ENCODE measurements at places on chromosomes 11 and 22.

DNA sequence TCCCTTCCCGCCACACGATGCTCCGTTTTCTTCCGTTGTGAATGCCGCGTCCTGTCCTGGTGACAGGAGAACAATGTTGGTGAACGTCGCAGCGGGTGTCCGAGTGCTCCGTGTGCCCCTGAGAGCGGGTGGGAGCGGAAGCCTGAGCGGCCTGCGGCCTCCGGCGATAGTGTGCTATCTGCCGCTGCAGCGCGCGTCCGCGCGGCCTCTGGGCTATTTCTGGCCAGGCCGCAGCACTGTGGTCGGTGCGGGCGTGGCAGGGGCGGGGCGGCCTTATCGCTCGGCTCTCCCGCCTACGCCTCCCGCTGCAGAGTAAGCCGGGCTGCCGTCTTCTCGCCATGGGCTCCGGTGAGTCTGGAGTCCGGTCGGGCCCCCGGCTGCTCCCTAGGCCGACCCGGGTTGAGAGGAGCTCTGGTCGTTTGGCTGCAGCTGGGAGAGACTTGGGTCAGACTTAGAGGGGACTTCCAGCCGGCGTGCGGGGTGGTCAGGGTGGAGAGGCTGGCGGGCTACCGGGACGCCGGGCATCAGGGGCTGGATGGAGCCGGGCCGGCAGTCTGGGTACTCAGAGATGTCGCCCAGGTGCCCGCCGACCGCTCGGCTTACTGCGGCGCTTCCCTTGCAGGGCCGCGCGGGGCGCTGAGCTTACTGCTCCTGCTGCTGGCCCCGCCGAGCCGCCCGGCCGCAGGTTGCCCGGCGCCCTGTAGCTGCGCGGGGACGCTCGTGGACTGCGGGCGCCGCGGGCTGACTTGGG is at the start of gene GP1BB:
Gene GP1BB, plus strand, starts transcription at position 308 of the 751 bp plus-strand sequence. Its CDS starts 31 bp downstream, at position 339.
- peak; percentile 18 for DNase-seq

- no peak for DNase-seq
Measured at GRCh38 chr22:47802421-47802820, 1040.0 kb downstream of the TBC1D22A start.

DNA sequence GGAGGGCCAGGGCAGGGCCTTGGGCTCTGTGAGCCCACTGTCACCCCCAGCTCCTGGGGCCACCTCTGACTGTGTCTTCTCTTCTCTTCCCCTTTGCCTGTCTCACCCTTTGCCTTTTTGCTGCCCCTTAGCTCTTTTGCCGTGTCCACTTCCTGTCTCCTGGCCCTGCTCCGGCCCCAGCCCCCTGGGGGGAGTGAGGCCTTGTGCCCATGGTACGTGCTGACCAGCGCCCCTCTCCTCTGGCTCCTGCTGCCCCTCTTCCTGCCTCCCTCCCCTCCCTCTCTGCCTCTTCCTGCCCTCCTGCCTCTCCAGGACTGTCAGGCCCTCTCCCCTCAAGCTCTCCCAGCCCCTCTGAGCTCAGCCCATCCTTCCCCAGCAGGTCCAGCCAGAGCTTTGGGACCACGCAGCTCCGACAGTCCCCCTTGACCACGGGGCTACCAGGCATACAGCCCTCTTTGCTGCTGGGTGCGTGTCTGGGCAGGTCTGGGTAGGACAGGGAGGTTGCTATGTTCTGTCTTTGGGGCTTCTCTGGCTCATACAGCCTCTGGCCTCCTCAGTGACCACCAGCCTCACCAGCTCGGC is 11.7 kb downstream of the TMEM258 start:
- DNase-seq, result no peak

- no peak for DNase-seq
Measured at GRCh38 chr22:30970356-30970746, 1.3 kb downstream of the TUG1 start.

DNA sequence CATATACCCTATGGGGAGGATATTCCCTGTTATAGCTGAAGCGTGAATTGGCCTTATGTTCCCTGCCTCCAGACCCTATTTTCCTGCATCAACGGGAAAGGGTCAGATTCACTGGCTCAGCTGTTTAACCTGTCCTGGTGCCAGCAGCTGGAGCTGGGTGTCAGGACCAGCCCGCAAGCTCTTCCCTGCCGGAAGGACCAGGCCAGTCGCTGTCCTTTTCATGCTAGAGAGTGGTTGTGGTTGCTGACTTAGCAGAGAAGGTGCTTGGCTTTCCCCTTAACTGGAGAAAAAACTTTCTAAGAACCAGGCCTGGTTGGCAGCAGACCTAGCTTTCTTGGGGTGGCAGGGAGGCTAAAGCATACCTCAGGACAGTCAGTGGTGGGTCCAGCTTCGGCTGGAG is 5.2 kb upstream of the SREBF2 start:
- no peak for DNase-seq

DNA sequence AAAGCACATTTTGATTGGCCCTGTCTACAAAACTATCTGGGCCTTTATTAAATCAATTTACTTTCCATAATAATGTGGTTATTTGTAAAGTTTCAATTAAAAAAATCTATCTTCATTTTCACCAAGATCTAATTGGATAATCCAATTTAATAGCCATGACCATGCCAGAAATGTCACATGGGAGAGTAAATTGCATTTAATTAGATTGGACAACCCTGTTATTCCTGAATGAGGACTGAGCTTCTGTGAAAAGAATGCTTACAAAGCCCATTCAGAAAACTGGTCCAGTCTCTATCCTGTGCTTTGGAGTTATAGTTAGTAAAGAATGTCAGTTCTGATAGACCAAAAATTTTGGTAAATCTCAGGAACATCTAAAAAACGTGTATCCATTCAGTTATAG is 541.9 kb upstream of the ANO5 start:
- DNase-seq, result no peak

- DNase-seq, result no peak
Measured at GRCh38 chr22:49179886-49180682, 647.6 kb downstream of the BRD1 start.

DNA sequence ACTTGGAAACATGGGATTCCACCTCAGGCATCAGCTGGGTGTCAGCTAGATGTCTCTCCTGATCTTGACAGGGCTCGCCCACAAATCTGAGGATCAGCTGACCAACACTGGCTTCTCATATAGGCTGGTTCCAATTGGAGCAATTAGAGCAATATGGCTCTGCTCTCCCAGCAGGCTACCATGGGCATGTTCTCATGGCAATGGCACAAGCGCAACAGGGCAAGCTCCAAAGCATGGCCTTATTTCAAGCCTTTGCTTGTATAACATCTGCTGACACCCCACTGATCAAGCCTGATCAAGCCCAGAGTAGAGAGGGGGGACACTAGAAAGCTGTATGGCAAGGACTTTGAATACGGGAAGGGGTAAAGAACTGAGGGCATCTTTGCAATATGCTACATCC is 40.7 kb upstream of the SPATA19 start:
- no peak for DNase-seq

DNA sequence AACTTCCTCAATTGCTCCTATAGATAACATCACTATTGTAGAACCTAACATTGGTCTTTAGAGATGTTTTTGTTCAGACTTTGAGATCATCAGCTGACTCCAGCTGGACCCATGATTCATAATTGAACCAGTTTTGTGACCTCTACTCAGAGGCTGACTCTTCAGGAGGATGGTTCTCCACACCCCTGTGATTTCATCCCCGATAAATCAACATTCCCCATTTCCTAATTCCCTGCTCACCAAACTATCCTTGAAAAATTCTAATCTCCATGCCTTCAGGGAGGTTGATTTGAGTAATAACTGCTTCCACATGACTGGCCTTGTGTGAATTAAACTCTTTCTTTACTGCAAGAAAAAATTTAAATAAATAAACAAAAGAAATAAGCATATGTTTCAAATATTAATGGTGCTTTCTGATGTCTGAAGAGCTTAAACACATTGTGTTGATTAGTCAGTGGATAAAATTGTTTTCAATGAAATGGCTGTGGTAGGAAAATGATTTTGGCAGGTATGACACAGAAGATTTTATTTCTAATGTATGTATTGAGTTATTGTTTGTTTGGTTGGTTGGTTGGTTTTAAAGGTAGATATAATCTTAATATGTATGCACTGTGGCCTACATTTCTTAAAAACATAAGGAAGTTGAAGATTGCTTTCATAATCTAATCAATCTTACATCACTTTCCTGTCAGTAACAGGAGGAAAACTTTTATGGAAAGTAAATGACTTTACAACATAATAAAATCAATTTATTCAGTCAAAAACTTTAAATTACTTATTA is 427.9 kb upstream of the CCDC179 start:
- peak; percentile 55 for DNase-seq

Data from choroid plexus epithelial cell (primary cell).